ENCODE measurements at places on chromosomes 12 and 14. TPM values are rescaled to one million over a fixed set of nuclear protein-coding genes. Genes with fewer than 3 reads are reported as not detected.

Gene RPS6KA5
- 42.1 TPM for total RNA-seq

Gene CCDC175
- not detected for total RNA-seq

Gene NRL
- 3.3 TPM for total RNA-seq

Gene DDX51
- 25.2 TPM for total RNA-seq

Gene LIN52
- total RNA-seq = 14.7 TPM

- peak; percentile 53 for DNase-seq
Measured at GRCh38 chr14:81211844-81212243, 8.9 kb downstream of the GTF2A1 start.

DNA sequence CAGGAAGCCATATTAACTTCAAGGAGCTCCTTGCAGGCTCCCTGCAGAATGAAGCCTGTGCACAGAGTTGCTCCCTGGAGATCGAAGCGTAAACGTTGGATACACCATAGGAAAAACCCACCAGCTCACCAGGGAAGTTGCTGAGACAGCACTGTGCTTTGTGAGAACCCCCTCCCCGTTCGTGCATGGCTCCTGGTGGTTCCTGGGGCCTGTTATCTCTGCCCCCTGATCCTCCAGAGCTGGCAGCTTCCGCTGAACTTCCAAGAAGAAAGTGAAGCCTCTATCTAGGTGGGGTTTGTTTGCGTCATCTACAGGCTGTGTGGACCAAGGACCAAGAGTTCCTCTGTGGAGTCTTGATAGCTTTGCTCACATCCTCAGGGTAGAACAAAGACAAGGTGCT lies 2.4 kb upstream of the CCDC85C start:
- no peak for DNase-seq

DNA sequence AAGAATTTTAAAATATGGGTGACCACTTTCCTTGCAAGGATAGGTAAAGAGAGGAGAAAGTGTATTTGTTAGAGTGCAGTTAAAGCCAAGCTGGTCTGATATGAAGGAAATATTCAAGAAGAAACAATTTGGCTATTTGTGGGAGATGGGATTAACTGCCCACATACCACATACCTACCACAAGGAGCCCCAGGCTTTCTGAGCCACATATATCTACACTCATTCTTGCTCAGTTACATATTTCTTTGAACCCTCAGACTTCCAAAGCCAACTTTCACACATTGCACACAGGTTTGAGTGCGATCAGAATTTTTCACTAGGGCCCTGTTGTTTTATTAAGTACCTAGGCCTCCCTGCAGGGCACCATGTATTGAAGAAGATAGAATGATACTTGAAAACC lies 330.2 kb downstream of the ZFP36L1 start:
- DNase-seq = no peak

DNA sequence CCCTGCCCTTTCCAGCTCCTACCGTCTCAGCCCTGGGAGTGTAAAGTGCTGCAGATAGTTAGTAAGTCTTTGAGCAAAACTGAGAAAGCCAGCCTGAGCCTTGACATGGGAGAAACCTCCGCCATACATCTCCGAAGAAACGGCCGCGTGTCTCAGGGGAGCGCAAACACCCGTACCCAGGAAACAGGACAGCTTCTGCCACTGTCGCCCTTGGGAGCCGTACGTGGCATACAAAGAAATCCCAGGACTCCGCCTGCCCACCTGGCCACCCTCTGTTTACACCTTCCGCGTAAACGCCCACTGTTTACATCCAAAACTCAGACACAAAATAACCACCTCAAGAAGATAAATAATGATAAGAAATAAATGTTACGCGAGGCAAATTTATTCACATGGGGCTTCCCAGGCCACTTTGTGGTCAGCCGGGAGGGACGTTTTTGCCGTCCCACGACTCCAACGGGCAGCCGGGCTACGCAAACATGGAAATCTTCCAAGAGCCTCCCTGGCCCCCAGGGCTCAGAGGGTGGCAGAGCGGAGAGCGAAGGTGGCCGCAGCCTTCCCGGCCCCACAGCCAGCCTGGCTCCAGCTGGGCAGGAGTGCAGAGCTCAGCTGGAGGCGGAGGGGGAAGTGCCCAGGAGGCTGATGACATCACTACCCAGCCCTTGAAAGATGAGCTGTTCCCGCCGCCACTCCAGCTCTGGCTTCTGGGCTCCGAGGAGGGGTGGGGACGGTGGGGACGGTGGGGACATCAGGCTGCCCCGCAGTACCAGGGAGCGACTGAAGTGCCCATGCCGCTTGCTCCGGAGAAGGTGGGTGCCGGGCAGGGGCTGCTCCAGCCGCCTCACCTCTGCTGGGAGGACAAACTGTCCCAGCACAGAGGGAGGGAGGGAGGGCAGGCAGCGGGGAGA lies at the start of gene BDKRB2:
TSS of gene BDKRB2 (plus strand) at position 689 of the 908 bp plus-strand sequence. CDS start 32,269 bp downstream, outside the sequence.
- no peak for DNase-seq

DNA sequence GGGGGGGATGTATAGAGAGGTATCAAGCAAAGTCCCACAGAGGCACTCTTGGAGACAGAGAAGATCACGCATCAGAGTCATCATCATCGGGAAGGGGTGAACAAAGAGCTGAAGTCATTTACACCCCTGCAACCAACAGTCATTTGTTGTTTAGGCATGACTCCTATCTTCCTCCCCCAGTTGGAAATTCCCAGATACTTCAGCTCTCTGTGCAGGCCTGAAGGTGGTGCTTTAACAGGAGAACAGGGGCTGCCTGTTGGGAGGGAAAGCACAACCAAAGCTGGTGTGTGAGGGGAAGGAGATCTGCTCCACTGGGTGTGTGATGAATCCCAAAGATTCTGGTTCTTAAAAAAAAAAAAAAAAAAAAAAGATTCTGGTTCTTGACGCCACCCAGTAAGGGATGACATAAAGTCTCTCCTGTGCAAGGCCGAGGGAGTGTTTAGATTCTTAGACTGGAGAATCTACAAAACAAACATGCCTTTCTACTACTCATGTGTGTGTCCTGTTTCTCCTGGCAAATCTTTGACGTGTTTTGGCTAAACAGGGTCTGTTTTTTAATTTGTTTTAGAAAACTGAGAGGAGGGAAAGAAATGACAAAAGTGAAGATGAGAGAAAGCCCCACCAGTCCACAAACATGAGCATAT lies 121.0 kb upstream of the ARHGAP5 start:
- DNase-seq = no peak

DNA sequence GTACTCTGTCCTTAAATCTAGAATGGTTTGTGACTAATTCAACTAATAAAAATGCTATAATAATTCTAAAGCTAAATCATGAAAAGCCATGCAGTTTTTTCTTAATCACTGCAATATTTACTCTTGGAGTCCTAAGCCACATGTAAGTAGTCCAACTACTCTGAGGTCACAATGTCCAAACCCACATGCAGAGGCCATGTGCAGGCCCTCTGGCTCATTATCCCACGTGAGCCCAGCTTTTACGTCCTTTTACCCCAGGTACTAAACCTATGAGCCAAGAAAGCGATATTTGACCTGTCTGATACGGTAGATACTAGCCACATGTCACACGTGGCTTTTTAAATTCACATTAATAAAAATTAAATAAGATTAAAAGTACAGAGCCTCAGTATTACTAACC lies 12.5 kb downstream of the TAS2R13 start:
- no peak for DNase-seq

- DNase-seq = no peak
Measured at GRCh38 chr12:13599176-13599575, 382.2 kb downstream of the GRIN2B start.

DNA sequence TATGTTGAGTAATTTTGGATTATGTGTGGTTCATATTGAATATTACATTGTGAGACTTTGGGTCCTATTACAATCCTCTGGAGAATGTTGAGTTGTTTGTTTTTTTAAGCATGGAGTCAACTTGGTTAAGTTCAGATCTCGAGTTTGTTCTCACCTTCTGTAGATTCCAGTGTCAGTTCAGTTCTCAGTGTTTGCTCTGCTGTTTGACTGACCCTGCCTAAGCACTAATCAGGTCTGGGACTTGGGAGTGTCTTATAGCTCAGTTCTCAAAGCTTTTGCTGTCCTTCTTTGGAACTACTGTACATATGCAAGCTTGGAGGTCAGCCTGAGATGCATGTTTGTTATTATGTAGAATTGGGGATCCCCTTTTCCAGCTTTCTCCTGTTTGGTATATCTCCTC lies 63.1 kb downstream of the DIP2B start:
- DNase-seq = no peak

DNA sequence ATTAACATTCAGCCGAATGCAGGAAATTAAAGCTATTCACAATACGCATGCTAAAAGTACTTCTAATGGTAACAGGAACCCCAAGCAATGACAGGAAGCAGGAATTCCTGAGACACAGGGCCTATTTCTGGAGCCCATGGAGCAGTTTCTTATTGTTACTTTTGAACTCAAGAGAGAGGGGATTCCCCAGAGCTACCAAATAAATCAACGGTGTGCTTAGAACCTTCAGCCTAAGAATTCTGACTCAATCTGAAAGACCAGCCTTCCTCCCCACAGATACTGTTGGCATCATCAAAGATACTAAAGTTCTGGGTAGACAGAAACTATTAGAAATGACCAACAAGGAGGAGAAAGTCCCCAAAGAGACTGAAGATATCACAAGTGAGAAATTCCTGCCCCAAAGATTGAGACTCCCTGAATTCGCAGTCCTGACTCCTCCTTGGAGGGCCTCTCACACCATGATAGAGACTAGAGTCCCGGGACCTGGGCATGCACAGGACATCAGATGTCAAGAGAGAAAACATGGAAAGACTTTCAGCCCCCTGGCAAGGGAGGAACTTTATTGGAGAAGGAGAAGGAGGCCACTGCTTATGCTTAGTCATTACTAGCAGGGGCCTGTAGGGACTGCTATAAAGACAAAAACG lies 32.7 kb downstream of the RTRAF start:
- no peak for DNase-seq

GRCh38 chr12:3081886-3082285 lies 4.7 kb downstream of the TSPAN9 start:
- DNase-seq = no peak

DNA sequence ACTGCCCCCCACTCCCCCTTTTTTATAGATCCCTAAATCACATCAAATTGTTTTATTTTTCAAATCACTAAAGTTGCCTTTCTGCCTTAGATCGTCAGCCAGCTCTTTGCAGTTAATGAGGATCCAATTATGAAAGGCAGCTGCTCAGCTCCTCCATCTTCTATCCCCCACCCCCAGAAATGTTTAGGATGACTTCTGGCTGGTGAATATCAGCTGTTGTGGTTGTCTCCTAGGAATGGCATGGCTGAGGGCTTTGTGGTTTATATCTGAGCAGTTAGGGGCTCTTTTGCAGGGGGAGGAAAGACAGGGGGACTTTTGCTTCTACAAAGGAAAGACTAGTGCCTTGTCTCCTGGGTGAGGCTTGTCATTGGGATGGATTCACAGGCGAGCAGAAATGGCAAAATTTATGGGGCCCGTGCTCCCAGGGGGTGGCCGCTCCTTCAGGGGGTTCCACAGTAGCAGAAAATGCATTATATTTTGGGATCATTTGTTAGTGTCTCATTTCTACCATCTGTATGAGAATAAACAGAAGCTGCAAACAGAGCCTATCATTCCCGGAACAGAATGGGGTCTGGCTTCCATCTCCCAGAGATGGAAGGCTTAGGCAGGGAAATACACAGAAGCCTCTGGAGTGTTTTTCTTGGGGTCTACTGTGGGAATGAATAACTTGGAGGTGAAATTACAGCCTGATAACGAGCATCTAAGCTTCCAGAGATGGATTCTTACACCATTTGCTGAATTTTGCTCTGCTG lies 6.5 kb downstream of the JDP2 start:
- no peak for DNase-seq

DNA sequence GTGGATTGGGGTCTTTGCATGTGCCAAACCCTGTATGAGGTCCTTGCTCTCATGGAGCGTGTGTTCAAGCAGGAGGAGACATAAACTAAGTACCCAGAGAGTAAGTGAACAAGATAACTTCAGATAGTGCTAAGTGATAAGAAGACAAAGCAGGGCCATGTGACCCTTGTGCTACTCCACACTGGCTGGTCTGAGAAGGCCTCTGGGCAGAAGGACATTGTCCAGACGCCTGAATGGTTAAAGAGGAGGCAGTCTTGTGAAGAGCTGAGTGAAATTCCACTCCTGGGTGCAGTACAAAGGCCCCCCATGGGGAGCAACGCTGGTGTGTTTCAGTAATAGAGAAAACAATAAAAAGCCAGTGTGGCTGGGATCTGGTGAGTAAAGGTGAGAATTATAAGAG lies 93.3 kb upstream of the RIC8B start:
- no peak for DNase-seq

GRCh38 chr12:5499566-5500330 lies 67.8 kb downstream of the NTF3 start:
- DNase-seq = no peak

GRCh38 chr12:6757028-6757690 lies 4.2 kb upstream of the MLF2 start:
- DNase-seq = no peak

DNA sequence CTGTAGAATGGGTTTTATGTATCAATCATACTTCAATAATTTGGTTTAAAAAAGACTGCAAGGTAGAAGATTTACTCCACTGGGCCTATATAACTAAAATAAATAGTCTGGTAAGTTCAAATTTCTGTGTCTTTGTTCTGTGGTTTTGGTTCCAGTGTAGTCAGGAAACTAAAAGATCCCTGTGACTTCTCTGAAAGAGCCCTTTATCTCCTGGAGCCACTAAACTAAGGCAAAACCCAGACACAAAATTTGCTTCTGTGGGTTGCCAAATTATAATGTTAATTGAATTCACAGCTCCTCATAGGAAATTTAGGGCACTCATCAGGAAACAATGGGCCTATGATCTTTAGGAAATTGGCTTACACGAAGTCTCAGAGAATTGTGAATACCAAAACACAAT lies 1038.4 kb downstream of the GALC start:
- DNase-seq = no peak

- DNase-seq = no peak
Measured at GRCh38 chr12:91722072-91722471, 423.6 kb downstream of the BTG1 start.

DNA sequence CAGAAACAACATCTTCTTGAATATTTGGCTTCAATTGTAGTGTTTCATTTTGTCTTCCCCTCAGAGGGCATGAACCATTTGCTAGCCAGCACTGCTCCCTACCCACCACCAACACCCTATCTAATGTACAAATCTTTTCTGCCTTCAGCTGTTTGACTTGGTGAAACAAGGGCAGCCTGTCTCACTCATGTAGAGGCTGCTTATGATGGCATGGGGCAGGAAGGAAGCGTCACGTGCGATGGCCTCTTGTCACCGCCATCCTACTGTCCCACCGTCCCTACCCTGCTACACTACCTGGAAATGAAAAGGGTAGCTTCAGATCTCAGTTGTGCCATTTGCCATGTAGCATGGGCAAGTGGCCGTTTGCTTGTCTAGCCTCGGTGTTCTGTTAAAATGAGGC lies 29.9 kb upstream of the LRTM2 start:
- no peak for DNase-seq
